RPMI7951 (cell line): ENCODE measurements at places on chromosomes 4 and X. TPM values are rescaled to one million over a fixed set of nuclear protein-coding genes. Genes with fewer than 3 reads are reported as not detected.

DNA sequence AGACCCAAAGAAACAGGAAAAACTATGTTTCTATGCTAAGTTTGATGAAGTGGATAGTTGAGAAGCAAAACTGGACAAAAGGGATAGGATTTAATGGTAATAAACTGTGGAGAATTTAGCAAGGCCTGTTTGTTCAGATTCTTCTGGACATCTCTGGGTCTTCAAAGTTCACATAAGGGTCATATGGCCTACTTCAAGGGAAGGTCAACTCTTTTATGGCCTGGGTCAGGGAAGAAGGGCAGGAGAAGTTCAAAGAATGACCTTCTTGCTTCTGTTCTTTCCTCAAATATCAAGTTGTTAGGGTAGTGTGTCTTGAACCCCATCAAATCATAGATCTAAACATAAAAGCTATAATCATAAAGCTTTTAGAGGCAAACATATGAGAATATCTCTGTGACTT is 102.7 kb downstream of the SOWAHB start:
- no peak for DNase-seq

GRCh38 chr4:7255996-7256395 is 63.7 kb downstream of the SORCS2 start:
- DNase-seq, result no peak

- no peak for DNase-seq
Observed at GRCh38 chr4:19205853-19206252, 1045.9 kb upstream of the SLIT2 start.

Gene MAGEA12
- 91.4 and 93.6 TPM in 2 replicates for total RNA-seq

Gene HTN3
- 0.98 TPM in 1 of 2 replicates, not detected in the other for total RNA-seq

Gene SFRP2
- 10.5 and 14.9 TPM in 2 replicates for total RNA-seq

Gene UGT2B11
- not detected in 2 replicates for total RNA-seq

GRCh38 chrX:96453139-96453538 is 231.5 kb upstream of the DIAPH2 start:
- DNase-seq, result no peak

Gene CTAG2
- 0.29 TPM in 1 of 2 replicates, not detected in the other for total RNA-seq

GRCh38 chrX:143121477-143121876 is 95.7 kb downstream of the SPANXN4 start:
- no peak for DNase-seq

DNA sequence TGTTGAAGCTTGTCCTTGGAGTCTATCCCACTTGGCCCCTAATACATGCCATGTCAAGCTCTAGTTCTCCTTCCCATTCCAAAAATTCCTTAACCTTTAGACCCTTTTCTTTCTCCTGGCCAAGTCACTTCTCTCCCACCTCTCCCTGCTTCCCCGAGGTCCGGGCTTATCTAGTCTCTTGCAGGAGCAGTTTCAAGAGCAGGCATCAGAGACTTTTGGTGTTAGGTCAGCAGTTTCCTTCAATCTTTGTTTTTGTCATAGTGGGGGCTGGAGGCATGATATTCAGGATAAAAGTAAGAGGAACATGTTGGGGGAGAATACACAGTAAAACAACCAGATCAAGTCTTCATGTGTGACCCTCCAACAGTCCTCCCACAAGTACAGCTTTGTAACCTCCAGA is 11.5 kb upstream of the IDS start:
- DNase-seq, result no peak

- peak; percentile 58 for DNase-seq
Observed at GRCh38 chrX:150486011-150486410, 82.4 kb upstream of the MTM1 start.

Gene CFAP97
- 23.7 and 28.1 TPM in 2 replicates for total RNA-seq

Gene LINC00632
- total RNA-seq, result 0.39 and 0.48 TPM in 2 replicates

Gene STBD1
- 10.1 and 12.0 TPM in 2 replicates for total RNA-seq

GRCh38 chrX:72100824-72101351 is 30.8 kb downstream of the RTL5 start:
- no peak for DNase-seq

- DNase-seq, result no peak
Observed at GRCh38 chr4:56086561-56086960, 137.8 kb downstream of the CEP135 start.

Gene PLK4
- 32.5 and 37.0 TPM in 2 replicates for total RNA-seq

- no peak for DNase-seq
Observed at GRCh38 chr4:107276052-107276451, 239.9 kb upstream of the DKK2 start.

Gene SRPX2
- 7.7 and 11.0 TPM in 2 replicates for total RNA-seq
